ENCODE measurements at places on chromosomes 12 and 14.
A peak's percentile ranks its signal among the peaks of the same experiment; 100 is the strongest.

- no peak for DNase-seq
These were observed 27.1 kb downstream of the ACTN1 start for GRCh38 chr14:68951800-68952530.

- DNase-seq, result no peak
These were observed 376.8 kb downstream of the FUT8 start for GRCh38 chr14:65789363-65789762.

GRCh38 chr14:33767586-33768457 lies 183.1 kb downstream of the EGLN3 start:
- no peak for DNase-seq

- DNase-seq, result no peak
These were observed 230.4 kb downstream of the SSPN start for GRCh38 chr12:26425587-26426260.

- no peak for DNase-seq
These were observed 135.3 kb downstream of the SLC38A6 start for GRCh38 chr14:61116369-61116768.

DNA sequence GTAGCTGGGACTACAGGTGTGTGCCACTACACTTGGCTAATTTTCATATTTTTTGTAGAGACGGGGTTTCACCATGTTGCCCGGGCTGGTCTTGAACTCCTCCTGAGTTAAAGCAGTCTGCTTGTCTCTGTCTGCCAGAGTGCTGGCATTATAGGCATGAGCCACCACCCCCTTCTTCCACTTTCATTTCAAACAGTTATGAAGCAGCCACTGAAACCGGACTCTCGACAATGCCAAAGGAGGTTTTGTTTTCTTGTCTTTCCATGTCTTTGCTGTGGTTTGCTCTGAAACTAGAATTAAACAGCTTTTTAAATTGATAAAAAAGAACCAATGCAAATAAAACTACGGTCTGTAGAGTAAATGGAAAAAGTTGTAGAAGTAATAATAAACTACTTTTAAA lies 30.4 kb downstream of the RAP1B start:
- no peak for DNase-seq

DNA sequence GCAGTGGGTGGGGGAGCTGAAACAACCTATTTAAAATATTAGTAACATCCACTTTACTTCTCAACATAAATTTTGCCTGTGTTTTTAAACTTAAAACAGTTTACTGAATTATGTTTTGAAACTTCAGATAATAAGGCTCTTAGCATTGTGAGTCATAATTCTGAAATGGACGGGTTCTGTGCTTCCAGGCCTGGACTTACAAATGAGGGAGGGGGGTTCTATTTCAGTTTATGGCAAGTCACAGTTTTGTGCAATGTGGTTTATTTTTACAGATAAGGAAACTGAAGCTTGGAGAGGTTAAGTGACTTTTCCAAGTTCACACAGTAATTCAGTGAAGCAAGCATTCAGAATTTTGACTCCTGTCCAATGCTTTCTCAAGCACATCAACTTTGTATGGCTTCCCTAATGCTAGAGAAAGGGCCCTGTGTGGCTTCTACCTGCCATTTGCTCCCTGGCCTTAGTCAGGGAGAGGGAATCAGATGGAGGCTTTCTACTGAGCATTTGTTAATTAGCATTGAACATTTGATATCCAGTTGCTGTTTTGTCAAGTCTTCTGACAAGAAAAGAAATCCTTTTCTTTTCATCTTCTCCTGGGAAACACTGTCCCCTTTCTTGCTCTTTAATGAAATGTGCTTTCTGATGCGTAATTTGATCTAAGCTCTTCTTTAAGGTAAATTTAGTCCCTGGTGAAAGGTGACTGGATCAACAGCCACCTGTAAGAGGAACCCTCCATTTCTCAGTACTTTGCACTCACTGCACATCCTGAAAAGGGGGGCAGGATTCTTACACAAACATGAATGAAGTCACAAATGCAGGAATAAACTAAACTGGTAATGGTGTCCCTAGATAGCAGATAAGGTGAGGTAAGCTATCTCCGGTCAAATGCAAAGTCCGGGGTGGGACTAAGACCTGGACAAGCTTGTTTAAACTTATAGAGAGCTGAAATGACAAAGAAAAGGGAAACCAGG lies 2.5 kb upstream of the SALL2 start:
- DNase-seq, result no peak

DNA sequence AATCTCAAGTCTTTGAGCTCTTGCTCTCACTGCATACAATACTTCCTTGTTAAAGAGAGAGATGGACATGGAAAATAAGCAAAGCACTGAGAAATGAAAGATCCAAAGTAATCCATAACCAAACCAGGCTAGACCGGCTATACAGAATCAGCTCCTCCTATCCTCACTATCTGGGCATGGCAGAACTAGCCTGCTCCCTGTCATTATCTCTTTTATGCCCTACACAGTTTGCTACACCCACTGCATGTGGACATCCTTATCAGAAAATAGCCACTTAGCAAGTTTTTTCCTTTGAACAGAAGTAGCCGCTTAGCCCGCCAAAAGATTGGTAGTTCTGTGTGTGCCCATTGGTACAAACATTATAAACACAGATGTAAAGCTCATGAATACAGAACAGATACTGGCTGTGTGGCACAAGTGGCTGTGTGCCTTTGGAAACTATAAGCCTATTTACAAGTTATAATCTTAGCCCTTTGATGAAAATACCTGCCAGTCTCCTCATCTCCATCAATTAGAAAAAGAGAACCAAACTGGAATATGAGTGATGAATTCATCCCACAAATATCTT lies 34.7 kb downstream of the SPTB start:
- no peak for DNase-seq

- DNase-seq, result no peak
These were observed 15.7 kb downstream of the TBC1D30 start for GRCh38 chr12:64840119-64840518.

GRCh38 chr14:100558966-100559365 lies 28.3 kb downstream of the BEGAIN start:
- DNase-seq, result no peak

DNA sequence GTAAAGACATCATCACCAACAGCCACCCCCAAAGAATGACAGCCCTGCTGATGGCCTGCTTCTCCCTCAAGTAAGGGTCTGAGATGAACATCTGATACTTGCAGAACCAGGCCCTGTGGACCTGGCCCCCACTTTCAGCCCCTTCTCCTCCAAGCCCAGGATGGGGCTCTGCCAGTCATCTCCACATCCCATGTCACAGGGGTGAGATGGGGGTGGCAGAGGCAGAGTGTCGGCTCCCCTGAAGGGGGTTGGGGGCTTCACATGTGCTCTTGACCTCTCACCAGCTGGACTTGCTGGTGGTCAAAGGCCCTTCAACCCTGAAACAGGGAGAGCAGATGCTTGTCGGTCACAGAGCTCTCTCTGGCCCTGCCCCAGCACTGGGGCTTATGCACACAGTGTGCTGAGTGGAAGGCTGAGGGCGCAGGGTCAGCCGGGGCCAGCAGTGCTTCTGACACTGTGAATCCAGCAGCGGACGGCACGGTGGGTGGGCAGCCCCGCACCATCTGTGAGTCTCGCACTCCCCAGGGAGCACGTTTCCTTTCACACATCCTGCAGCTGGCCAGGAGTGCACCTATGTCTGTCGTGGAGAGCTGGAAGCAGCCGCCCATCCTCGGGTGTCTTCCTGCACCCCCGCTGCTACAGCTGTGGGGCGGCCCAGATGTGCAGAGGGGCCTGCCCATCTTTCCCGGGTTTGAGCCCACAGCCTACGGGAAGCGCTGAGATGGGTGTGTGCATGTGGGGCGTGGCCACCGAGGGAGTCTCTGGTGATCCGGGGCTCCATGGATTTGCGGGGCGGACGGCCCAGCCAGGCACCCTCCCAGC lies 94.3 kb downstream of the ADGRD1 start:
- peak; percentile 25 for DNase-seq

GRCh38 chr12:6613015-6613775 lies 6.0 kb upstream of the CHD4 start:
- peak; percentile 74 for DNase-seq

- no peak for DNase-seq
These were observed 23.6 kb downstream of the IRF2BPL start for GRCh38 chr14:77004711-77005460.

DNA sequence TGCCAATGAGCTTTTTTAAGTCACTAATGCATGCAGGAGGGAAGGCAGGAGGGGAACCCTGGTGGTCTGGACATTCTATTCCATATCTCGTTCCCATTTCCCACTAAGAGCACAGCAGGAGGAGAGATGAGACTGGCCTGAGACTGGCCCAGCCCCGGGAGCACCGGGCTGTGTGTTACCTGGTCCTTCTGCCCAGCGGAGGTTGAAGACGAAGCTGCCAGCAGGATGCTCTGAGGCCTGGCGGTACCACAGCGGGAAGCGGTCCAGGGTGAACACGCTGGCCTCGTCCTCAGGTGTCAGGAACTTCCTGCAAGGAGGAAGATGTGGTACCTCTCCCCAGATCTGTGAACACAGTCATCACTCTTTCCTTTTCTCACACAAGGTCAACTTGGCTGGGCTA lies 23.9 kb downstream of the LRTM2 start:
- no peak for DNase-seq

- DNase-seq, result no peak
These were observed 89.7 kb downstream of the GLT1D1 start for GRCh38 chr12:128942960-128943477.

- no peak for DNase-seq
These were observed 454.1 kb downstream of the ATP23 start for GRCh38 chr12:58395470-58395869.

DNA sequence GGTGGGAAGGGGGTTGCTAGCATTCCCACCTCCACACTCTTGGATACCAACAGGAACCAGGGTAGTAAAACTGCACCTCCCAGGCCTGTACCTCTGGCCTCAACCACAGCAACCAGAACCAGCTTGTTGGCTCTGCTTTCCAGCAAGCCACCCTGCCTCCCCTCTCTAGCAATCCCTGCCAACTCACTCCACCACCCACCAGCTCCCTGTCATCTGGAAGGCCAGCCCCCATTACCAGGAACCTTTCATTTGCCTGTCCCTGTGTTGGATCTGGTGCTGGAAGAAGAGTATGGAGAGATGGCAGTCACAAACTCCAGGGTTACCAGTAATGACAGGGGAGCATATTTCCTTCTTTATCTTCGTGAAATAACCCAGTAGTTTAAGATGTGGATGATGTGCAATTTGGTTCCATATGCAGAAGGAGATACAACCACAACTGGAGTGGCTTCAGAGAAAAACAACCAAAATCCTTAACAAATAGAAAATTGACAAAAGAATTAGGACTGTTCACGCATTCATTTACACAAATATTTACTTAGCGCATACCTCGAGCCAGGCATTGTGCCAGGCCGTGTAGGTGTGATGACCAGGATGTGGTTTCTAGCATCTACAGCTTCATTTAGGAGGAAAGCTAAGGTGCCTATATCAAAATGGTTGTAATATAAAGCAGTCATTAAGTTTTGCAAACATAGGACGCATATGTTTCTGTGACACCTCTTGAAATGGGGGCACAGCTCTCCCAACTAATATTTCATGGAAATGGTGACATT lies 3.4 kb downstream of the B4GALNT3 start:
- no peak for DNase-seq

Measured in activated naive CD8-positive, alpha-beta T cell treated with anti-CD3 and anti-CD28 coated beads, Interleukin-2, amount 10 ng/mL, durations not matched to agents 7 days and 5 days (primary cell).